NCI-H1436 treated with DMSO at 0.1 percent for 48 hours (cell line): ENCODE measurements at places on chromosomes 2 and 18.

DNA sequence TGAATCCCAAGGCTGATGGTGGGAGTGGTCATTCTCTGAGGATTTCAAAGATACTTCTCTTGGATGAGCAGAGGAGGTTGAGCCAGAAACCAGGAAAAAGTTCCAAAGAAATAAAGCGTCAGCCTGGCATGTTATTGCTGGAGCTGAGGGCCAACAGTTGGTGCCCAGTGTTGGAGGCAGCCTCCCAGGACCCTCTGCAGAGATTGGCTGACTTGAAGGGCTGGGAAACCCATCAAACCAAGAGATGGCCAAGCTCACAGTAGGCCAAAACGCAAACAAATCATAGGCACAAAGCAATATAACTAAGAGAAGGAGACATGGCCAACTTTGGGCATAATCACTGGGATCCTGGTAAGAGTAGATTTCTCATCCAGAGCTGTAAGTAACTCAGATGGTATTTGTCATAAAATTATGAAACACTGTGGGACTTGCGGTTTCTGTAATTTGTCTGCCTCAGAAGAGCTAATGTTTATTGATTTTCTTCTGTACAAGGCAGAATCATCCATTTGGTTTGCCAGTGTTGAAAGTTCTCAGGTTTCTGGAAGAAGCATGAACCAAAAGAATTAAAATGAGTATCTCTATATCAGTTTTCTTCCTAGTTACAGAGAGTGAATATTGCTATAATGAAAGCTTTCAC, 108.3 kb downstream of the ATL2 start:
- no peak for DNase-seq

- no peak for DNase-seq
These were observed 108.8 kb downstream of the SLC4A3 start for GRCh38 chr2:219736209-219736608.

DNA sequence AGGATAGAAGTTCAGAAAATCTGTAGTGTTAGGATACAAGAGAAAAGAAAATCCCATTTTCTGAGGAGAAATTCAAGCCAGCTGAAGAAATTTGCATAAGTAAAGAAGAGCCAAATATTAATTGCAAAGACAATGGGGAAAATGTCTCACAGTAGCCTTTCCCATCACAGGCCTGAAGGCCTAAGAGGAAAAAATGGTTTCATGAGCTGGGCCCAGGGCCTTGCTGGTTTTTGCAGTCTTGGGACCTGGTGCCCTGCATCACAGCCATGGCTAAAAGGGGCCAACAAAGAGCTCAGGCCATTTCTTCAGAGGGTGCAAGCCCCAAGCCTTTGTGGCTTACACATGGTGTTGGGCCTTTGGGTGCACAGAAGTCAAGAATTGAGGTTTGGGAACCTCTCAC, 413.6 kb upstream of the CYRIA start:
- DNase-seq: no peak

GRCh38 chr2:46362667-46363012, 65.4 kb downstream of the EPAS1 start:
- no peak for DNase-seq

GRCh38 chr2:199206536-199206935, 251.2 kb downstream of the SATB2 start:
- no peak for DNase-seq

- no peak for DNase-seq
These were observed 89.2 kb downstream of the SOCS6 start for GRCh38 chr18:70377857-70378701.

GRCh38 chr2:145108959-145109710, 589.2 kb upstream of the ZEB2 start:
- no peak for DNase-seq

- no peak for DNase-seq
These were observed 55.9 kb downstream of the GRB14 start for GRCh38 chr2:164565359-164565758.

DNA sequence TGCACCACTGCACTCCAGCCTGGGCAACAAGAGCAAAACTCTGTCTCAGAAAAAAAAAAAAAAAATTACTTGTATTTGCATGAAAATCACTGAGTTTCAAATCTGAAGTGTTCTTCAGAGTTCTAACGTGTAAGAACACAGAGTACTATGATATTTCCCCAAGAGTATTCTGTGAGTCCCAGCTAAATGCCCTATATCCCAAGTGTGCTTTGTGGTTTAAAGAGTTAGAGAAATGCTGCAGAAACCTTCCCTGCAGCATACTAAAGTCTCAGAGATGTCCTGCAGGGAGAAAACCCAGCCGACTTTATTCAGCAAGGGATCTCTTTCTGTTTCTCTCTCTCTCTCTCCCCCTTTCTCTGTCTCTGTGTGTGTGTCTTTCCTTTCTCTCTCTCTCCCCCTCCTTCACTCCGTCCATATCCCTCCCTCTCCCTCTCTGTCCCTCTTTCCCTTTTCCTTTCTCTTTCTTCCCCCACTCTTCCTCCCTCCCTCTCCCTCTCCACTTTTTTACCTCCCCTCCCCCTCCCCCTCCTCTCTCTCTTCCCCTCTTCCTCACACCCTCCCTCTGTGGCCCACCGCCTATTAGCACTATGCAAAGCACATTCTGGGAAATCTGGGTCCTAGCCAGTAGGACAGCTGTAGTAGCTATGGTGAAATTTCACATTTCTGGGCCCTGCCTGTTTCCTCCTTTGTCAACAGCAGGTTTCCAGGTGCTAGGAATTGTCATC, 54.2 kb downstream of the ACTR2 start:
- DNase-seq: no peak

DNA sequence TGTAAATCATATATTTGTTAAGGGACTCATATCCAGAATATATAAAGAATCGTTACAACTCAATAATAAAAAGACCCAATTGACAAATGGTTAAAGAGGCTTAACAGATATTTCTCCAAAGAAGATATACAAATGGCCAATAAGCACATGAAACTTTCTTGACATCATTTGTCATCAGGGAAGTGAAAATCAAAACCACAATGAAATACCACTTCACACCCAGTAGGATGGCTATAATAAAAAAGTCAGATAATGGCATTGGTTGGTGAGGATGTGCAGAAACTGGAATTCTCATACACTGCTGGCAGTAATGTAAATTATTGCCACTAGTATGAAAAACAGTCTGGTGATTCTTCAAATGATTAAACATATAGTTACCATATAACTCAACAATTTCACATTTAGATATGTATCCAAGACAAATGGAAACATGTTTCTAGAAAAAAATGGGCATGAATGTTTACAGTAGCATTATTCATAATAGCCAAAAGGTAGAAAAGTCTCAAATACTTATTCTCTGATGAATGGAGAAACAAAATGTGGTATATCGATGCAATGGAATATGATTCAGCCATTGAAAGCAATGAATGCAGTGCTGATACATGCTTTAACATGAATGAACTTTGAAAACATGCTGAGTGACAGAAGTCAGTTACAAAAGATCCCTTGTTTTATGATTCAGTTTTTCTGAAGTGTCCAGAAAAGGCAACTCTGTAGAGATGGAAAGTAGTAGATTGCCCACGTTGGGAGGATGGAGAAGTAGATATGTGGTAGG, 304.6 kb upstream of the ZEB2 start:
- no peak for DNase-seq

DNA sequence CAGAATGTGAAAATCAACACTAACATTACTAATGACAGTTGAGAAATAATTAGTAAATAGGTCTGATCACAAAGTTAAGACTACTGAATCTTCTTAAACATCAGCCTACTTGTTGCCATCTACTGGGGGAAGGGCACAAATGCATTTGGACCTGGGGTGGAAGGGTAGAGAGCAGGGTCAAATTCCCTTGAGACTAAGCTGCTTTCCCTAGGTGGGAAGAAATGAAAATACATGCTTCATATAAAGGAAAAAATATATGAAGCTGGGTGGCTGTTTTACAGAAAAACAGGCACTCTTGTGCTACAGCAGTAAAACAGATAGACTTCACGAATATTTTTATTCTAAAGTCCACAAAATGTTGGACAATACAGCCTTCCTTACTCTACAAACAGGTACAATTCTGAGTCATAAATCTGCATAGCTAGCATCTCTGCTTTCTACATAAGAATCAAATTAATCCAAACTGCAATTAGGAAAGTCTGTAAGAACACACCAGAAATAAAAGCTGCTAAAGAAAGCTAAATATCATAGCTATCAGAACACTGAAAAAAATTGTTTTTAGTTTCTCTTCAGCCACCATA, 10.9 kb downstream of the TRIP12 start:
- no peak for DNase-seq

DNA sequence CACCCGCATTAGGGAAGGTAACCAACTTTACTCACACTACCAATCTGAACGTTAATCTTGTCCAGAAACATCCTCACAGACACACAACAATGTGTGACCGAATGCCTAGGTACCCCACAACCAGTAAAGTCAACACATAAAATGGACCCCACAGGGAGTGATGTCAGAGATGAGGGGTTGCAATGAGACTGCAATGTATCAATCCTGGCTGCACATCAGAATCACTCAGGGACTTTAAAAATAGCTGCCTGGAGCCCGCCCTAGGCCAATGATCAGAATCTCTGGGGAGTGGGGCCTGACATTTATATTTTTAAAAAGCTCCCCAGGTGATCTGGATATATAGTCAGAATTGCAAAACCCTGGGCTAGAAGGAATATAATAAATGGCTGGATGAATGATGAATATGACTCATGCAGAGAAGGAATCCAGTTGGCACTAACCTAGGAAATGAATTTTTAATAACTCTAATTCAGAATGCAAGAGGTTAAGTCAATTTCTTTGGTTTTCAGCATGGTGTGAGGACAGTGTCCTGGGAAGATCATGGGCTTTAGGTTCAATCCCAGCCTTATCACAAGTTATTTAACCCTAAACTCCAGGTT, 92.8 kb downstream of the COLEC12 start:
- DNase-seq: no peak

DNA sequence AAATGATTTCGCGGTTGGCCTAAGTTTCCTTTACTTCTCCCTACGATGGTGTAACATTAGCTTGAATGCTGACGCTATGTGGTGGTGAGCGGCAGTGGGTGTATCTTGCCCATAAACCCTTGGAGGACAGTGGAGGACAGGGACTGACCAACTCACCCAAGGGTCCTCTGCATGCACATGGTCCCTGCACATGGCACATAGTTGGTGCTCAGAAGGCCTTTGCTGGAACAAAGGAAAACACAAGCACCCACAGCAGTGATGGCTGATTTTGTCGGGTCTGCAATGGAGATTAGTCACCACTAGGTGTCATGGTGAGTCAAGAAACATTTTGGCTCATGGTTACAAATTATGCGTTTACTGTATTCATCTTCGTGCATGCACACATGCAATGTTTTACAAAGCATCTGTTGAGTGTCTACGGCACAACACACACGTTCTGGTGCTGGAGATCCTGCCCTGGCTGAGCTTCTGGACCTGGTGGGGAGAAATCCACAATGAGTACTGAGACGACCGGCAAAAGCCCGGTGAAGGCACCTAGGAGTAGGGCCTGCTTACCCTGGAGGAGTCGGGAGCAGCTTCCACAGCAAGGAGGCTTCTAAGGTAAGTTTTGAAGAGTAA, 44.0 kb downstream of the PDCL3 start:
- no peak for DNase-seq

- no peak for DNase-seq
These were observed 10.1 kb upstream of the NARS1 start for GRCh38 chr18:57631697-57632096.

DNA sequence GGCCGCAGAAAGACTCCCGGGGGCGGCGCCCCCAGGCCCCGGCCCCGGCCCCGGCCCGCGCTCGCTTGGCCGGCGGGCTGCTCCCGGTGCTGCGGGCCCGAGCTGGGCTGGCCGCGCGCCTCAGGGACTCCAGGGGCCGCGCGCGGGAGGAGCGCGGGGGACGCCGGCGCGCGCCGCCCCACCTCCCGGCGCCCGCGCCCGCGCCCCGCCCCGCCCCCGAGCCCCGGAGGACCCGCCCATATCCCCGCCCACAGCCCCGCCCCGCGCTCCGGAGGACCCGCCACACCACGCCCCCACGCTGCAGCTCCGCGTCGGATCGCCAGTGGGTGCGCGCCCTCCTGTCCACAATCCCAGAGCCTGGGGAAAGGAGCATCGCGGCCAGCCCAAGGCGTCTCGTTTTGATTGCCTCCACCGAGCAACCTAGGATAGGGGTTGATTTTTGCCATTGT, at the start of gene PARD6G:
TSS of gene PARD6G (minus strand) at position 122 of the 449 bp plus-strand sequence. CDS start 166 bp downstream, outside the sequence.
- no peak for DNase-seq

- no peak for DNase-seq
These were observed 20.0 kb upstream of the SERPINB2 start for GRCh38 chr18:63867368-63868125.

- no peak for DNase-seq
These were observed 15.6 kb downstream of the BMP10 start for GRCh38 chr2:68855550-68855949.

DNA sequence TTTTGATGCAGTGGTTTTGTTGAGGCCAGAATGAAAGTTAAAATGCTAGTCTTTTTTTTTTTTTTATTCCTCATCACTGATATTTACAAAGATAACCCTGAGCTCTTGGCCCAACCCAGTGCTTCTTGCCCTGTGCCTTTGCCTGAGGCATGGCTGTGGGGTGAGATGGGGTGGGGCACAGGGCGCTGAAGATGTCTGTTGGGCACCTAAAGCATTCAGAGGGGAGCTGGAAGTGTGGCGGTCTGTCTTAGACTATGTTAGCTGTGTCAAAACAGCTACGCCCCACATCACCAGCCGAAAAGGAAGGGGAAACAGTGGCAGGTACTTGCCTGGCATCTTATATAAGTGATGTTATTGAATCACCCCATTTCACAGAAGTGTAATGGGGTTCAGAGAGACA, 20.7 kb downstream of the TOGARAM2 start:
- DNase-seq: no peak

DNA sequence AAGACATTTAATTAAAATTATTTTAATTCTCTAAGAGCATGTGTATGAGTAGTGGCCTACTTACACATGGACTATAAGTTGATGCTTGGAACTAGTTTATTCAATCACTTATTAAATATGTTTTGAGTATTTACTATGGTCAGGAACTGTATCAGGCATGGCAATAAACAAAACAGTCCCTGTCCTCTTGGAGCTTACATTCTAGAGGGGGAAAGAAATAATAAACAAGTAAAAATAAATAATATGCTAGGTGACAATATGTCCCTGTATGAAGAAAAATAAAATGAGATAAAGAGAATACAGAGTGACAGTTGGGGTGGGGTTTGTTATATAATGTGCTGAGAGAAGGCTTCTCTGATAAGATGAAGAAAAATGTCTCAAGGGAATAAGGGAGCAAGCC, 74.5 kb downstream of the MYO3B start:
- DNase-seq: no peak
